NCI-H2081 treated with DMSO at 0.1 percent for 48 hours (cell line): ENCODE measurements at places on chromosomes 1 and 21.

DNA sequence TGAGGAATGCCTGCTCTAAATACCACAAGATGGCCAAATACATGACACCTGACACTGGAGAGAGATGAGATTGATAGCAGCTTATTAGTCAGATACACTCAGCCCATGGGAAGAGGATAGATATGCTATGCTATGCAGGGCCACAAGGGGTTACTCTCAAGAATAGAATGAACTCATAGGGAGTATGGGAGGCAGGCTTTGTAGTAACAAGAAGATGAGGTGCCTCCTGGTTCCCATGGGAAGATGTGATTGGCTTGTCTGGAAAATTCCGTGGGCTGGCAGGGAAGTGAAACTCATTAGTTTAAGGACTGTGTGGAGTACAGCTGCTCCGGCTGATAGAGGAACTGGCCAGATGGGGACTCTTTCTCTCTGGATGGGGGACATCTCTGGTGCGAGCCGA, 16.5 kb downstream of the CCDC30 start:
- DNase-seq, result no peak

GRCh38 chr21:16502273-16502672, 772.5 kb downstream of the USP25 start:
- no peak for DNase-seq

DNA sequence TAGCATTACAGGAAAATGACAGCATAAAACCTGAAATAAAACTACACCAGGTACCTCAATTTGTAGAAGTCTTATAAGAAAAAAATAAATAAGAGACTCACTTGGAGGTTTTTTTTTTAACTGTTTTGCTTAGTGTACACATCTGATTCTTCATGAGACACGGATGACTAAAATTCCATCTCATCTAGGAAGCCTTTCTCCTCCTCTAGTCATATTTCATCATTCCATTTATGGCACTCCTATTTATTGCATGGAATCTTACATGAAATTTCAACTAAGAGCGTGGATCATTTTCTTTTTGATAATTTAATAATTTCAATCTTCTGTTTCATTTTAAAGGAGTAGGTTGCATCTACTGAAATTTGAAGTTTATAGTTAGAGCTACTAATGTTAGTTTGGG, 1.6 kb upstream of the PTGS2 start:
- DNase-seq, result no peak

DNA sequence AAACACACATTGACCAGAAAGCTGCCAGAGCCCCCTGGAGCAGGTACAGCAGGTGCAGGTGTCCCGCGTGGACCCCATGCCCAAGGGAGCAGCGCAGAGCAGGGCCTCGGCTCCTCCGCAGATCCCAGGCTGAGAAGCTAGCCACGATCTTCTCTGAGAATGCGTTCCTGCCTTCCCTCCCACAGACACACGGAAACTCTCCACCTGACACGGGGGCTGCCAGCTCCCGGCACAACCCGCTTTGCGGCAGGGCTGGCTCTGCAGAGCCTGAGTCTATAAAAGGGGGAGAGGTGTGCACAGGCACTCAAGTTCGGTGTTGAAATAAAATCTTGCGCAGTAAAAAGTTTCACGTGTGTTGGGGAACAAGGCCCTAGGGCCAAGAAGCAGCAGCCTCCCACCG, 9.6 kb downstream of the MEGF6 start:
- no peak for DNase-seq

- DNase-seq, result no peak
Measured at GRCh38 chr1:114737314-114737849, 20.4 kb downstream of the CSDE1 start.
